SW 1271 (cell line): ENCODE measurements at places on chromosomes 4 and X.

DNA sequence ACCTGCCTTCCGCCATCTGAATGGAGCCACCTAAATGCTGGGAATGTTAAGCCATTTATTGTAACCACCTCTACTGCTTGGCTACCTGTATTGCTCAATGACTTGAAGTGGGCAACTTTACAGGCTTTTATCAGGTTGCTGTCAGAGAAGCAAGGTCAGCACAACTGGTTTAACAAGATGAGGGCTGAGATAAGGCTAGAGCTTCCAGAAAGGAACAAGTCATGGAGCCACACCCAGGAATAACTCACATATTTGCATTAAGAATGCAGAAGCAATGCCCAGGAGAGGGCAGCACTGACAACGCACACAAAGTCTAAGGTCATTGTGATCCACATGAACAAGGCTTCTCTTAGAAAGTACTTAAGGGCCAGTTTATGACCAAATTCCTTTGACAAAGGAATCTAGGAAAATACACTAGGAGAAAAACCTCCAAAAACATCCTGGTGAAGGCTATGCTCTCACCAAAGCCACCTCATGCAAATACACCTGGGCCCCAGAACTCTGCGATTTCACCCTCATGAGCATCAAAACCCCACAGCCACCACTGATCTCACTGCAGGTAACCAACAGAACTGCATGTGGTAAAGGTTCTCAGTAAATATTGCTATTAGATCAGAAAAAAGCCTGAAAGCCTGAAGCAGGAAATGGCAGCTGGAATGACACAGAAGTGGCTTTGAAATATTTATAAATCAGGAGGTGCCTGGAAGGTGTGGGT lies 15.0 kb upstream of the STS start:
- peak; percentile 30 for DNase-seq

DNA sequence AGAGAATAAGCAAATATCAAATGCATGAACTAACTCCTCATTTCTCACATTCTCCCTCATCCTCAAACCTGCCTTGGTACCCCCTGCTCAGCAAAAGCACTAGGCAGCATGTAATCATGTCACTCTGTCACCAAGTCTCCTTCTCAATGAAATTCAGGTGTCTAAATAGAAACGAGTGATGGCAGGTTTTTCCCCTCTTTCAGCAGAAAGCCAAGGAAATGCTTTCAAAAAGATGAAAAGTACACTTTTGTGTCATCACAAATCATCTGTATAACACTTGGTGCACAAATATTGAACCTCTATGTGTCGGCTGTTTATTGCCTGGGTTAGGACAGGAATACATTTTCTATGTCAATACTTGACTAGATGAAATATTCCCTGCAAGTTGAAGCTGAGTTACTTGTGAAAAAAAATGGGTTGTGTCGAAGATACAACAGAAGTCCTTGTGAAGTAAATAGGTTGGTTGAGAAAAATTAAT lies 285.1 kb upstream of the MAGEB18 start:
- DNase-seq: no peak

DNA sequence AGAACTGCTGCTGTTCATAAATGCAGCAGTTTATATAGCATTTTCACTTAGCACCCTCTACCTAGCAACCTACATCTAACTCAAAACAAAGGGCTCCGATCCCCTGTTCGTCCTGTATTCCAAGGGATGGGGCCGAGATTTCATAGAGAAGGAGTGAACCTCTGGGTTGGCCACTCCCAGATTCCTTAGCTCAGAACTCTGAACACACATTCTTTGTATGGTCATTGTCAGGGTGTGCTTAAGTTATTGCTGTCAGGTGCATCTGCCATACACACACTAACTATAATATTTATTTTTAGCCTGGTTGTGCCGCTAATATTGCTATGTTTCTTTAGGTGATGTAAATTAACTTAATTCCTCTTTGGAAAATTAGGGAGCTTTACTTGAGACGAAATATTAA lies 47.7 kb upstream of the AADAT start:
- no peak for DNase-seq

GRCh38 chr4:109412776-109413175 lies 20.8 kb upstream of the SEC24B start:
- no peak for DNase-seq

DNA sequence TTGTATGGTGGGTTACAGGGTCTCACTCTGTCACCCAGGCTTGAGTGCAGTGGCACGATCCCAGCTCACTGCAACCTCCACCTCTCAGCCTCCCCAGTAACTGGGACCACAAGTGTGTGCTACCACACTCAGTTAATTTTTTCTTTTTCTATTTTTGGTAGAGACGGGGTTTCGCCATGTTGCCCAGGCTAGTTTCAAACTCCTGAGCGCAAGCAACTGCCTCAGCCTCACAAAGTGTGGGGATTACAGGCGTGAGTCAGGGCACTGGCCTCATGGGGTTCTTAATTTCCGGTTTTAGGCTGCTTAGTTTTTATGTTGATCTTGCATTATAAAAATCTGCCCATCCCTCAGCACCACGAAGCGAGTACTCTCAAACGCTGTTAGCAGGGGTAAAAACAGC lies 6.7 kb downstream of the BCAP31 start:
- no peak for DNase-seq

DNA sequence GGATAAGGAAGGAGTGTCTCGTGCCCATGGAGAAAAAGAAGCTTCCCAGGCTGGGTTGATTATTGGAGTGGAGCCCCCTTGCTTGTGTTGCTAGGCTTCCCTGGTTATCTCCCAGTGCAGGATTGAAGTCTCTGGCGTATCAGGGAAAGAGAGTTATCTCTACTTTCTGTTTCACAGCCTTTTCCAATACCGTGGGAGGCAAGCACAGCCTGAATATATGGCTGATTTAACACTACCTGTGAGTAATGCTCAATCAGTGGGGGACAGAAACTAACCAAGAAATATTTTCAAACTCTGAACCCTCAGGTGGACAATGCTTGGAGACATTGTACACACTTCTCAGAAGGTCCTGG lies 65.2 kb downstream of the SERPINA7 start:
- DNase-seq: no peak

GRCh38 chr4:84673475-84674240 lies 90.7 kb downstream of the CDS1 start:
- DNase-seq: peak; percentile 43
